Activated T-helper 1 cell treated with anti-CD3 and anti-CD28 coated beads, Interleukin-2, amount 50 U/mL, for 16 hours (primary cell): ENCODE measurements at places on chromosomes 7 and 10.

GRCh38 chr7:81488210-81488609, 281.6 kb downstream of the HGF start:
- DNase-seq = no peak

GRCh38 chr10:10589540-10590303, 427.9 kb upstream of the CELF2 start:
- no peak for DNase-seq

DNA sequence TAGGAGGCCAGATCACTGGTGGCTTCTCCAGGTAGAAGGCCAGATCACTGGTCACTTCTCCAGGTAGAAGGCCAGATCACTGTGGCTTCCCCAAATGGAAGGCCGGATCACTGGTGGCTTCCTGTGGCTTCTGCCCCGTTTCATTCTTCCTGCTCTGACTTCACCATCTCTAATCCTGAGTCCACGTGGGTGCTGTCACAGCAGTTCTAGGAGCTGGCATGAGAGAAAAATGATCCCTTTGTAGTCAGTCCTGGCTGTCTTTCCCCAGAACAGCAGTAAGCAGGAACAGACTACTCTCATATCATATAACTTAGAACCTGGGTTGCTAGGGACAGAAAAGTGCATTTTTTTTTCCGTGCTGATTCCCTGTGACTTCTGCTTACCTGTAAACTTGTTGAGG, 90.9 kb downstream of the ACTR3B start:
- DNase-seq = no peak

- DNase-seq = no peak
Observed at GRCh38 chr10:101310529-101311184, 43.3 kb upstream of the BTRC start.

DNA sequence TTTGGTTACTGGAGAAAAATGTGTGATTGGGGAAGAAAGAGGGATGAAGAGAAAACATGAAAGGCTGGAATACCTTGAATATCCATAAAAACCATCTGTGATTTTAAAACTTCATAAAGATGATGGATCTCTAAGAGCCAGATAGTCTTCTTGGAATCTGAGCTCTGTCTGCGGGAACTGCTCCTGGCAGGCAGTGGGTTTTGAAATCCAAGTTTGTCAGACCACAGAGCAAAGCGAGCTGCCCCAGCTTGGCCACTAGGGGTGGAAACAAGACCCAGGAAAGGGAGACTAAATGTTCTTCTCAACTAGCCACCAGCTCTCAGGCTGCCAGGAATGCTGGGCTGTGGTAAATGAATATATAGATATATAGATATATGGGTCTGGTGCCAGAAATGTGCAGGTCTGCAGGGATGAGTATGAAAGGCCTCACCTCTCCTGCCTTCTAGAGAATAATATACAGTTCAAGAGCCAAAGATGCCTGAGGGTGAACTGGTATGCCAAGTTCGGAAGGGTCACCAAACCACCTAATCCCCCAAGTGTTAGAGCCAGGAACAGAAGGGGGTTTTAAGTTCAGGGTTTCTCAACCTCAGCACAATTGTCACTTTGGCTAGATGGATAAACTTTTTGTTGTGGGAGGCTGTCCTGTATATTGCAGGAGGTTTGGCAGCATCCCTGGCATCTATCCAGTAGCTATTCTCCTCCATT, 208.8 kb downstream of the KCNMA1 start:
- DNase-seq = no peak

GRCh38 chr7:100085515-100085914, 3.3 kb upstream of the COPS6 start:
- no peak for DNase-seq

GRCh38 chr7:12281038-12281437, 69.9 kb downstream of the TMEM106B start:
- no peak for DNase-seq

DNA sequence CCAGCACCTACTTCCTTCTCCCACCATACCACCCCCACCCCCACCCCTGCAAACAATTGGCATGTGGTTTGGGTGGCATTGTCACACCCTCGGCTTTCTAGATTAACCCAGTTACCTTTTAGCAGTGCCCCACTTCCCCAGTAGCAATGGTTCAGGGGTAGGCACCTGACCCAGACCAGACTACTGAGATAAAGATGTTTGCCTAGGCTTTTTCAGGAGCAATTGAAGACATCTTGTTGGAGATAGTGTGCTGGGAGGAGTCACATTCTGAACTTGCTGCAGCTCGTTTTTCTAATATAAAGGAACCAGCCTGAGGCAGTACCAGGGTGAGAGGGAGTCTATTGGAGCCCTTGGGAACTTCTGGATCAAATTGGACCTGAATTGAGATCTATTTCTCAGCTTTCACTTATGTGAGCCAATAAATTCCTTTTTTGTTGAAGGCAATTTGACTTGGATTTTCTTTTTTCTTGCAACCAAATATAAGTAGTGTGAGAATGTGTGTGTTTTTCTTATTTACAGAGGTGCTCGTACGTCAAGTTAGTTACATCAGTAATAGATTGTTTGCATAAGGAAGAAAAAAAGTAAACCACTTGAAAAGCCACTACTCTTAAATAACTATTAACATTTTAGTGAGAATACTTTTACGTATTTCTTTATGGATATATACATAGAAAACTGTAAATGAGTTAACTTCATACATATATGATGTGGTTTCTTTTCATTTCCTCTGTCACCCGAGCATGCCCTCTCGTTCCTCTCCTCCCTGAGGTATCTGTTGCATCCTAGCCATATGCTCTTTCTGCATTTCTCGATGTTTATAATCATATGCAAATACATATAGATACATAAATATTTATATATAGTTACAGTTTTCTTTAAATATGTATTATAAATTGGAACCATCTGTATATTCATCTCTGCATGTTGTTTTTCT, 38.0 kb downstream of the RAB18 start:
- DNase-seq = no peak

DNA sequence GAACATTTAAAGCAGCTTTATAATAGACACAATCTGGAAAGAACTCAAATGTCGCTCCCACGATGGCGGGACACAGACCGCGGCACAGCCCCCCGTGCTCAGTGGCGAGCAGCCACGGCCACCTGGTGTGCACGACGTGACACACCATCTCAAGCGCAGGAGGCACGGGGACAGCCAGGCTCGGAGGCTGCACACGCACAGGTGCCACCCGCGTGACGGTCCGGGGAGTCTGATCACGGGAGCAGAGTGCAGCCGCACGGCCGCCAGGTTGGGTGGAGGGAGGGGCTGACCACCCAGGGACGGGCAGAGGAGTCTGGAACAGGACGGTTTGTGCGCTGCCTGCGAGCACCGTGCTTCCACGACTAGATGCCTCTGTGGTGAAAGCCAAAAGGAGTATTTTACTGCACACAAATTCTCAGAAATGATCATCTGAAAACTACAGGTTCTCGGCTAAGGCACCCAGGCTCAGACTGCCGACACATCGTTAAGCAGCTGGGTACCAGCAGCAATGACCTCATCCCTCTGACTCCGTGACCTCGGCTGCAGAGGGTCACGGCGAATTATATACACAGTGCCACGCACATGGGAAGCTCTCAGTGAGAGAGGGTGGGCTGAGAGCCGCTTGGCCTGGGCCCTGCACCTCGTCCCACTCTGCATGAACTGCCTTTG, 7.5 kb upstream of the GPER1 start:
- no peak for DNase-seq

- no peak for DNase-seq
Observed at GRCh38 chr7:99379043-99379577, 4.6 kb downstream of the ARPC1B start.

DNA sequence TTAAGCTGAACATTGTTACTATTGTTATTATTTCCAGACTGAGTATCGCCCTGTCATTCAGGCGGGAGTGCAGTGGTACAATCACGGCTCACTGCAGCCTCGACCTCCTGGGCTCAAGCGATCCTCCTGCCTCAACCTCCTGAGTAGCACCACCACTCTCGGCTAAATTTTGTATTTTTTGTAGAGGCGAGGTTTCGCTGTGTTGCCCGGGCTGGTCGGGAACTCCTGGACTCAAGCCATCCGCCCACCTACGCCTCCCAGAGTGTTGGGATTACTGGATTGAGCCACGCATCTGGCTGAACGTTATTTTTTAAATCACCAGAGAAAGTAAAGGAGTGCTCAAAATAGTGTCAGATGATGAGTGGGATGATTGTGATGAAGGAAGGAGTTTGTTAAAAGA, 1.4 kb upstream of the HNRNPF start:
- no peak for DNase-seq

DNA sequence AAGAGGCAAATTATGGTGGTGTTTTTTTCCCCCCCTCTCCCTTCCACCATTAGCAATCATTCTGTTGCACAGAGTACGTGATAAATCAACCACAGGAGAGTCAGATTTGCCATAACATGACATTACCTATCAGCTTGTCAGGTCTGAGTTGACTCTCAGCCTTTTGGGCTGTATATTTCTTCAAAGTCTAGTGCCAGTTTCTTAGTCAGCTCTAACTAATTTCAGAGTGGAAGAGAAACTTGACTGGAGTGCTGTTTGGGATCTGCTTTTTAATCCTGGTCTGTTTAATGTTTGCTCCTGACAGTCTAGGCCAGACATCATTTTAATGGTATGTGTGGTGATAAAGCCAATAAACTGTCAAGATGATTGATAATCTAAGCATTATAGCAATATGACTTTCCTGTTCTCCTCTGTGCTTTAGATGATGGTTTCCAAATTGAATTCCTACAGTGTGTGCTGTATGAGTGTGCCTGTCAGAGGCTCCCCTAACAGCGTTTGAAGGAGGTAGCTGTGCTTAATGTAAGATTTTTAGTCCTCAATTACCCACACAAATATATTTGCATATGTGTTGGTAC, 76.9 kb downstream of the LRMDA start:
- no peak for DNase-seq

GRCh38 chr7:1106063-1106792, 18.3 kb downstream of the GPER1 start:
- no peak for DNase-seq

GRCh38 chr7:146528581-146528980, 412.0 kb downstream of the CNTNAP2 start:
- no peak for DNase-seq

GRCh38 chr7:106523482-106523881, 137.5 kb downstream of the CCDC71L start:
- DNase-seq = no peak

DNA sequence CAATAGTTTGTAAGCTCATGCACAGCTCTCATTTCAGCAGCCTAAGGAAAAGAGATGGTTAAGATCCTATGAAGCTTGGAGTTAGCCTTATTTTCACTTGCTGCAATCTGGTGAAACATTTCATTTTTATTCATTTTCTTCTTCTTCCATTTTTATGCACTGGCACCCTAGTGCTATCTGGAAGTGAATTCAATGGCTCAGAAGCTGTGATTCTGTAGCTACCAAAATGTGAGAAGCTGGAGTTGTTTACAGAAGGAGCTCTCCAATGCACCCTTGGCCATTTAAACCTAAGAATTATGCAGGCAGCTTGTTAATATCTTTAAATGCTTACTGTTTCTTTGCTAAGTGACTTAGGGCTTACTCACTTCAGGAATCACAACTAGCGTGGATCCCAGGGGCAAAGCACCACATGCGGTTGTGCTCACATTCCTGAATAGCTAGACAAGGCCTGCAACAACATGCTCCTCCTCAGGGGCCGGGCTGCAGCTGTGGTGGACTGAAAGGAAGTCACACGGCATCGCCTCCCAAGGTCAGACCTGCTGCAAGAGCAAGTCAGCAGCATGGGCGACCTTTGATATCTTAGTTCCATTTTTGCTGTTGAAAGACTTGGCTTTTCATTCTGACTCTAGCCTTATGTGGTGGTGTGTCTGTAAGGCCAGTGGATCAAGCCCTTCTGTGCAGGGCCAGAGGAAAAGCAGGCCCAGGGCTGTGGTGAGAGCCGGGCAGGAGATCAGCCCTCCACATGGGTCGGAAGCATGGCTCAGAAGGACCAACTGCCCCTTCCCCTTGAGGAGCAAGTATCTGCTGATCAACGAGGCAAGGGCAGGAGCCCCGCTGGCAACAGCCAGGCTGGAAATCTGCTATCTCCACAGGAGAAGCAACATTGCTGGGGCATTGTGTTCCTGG, 91.9 kb upstream of the MBL2 start:
- DNase-seq = no peak

DNA sequence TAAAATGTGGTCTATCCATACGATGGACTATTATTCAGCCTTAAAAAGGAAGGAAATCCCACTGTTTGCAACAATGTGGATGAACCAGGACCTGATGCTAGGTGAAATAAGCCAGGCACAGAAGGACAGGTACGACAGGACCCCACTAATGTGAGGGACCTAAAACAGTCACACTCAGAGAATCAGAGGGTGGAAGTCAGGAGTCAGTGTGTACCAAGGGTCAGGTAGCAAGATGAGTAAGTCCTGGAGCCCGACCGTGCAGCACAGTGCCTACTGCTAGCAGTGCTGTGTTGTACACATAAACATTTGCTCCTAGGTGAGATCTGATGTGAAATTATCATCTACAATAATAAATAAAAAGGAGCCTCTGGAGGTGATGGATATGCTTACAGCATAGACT, 322.3 kb downstream of the GLRX3 start:
- no peak for DNase-seq

DNA sequence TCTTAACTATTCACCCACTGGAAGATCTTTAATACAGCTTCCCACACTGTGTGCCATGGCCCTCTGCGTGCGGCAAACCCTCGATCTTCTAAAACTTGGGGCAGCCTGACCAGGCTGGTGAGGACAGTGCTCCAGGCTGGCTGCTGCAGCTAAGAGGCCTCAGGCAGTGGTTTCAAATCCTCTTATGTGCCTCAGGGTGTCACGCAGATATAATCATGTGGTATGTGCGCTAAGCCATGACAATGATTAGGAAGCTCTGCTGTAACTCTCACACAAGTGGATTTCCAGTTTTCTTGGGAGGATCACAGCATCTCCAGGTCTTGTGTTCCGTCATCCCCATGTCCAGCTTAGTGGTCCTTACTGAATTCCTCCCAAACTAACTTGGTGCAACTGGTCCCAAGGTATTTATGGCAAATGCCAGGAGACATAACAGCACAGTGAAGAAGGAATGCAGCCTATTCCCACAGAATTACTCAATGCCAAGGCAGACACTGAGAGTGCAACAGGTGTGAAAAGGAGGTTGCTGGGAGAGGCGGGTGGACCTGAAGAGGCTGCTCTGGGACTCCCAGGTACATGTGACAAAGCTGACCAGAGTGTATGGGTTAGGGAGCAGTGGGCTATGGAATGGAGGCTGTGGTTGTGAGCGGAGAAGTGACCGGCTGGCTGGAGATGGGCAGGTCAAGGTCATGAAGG, 2.3 kb downstream of the HPS1 start:
- DNase-seq = no peak
